ENCODE measurements at places on chromosomes 7 and 10. TPM values are rescaled to one million over a fixed set of nuclear protein-coding genes. Genes with fewer than 3 reads are reported as not detected.

- DNase-seq, result peak; percentile 0
Measured at GRCh38 chr10:47035171-47035818, 124.1 kb downstream of the PTPN20 start.

Gene CALCR
- not detected for total RNA-seq

- no peak for DNase-seq
Measured at GRCh38 chr10:27355918-27356573, 115.4 kb upstream of the ACBD5 start.

DNA sequence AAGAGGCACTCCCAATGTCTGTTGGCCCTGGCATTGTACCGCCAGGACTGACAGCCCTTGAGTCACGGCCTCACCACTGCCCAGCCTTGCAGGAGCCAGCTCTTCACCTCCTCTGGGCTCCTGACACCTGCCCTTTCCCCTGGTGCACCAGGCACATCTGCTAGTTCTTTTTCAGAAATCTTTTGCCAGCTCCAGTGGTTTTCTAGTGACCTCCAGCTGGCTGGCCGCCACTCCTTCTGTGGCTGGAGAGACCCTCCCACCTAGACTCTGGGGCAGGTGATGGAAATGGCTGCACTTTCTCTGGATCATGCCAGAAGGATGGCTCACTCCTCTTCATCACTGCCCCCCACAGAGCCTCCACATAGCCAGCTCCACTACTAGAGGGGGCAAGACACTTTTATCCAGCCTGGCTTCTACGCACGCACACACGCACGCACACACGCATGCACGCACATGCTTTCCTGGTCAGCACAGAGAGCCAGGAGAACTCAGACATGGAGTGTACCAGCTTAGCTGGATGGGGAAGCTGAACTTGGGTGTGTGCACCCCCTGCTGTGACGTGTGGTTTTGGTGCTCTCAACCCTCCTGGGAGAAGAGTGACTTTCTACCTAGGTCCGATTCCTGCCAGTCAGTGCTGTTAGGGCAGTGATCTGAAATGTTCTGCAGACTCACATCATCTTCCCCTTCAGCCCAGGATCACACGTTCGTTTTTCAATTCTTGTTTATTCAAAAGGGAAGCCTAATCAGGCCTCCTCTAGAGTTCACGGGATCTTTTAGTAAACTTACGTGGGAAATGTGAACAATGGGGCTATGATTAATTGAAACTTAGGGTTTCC is 222.0 kb downstream of the PRPF18 start:
- DNase-seq, result no peak

DNA sequence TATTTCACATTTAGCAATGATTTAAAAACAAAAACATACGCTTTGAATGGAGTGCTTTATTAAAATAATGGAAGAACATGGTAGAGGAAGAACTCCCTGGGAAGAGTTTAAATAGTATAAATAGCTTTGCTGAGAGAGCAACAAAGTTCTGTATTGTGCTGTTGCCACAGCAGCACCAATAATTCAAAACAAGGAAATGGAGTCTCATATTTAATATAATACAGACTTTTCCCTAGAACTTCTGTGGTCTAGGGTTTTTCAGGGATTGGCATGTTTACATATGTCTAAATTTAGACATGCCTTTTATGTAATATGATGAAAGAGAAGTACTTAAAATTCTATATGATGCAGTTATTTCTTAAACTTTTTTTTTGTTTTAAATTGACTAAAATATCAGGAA is 217.2 kb upstream of the HDAC9 start:
- DNase-seq, result no peak

GRCh38 chr7:138138244-138138643 is 62.0 kb downstream of the AKR1D1 start:
- DNase-seq, result no peak

GRCh38 chr10:54434782-54435181 is 366.2 kb downstream of the PCDH15 start:
- no peak for DNase-seq

GRCh38 chr7:44291066-44291732 is 34.2 kb downstream of the CAMK2B start:
- peak; percentile 59 for DNase-seq

DNA sequence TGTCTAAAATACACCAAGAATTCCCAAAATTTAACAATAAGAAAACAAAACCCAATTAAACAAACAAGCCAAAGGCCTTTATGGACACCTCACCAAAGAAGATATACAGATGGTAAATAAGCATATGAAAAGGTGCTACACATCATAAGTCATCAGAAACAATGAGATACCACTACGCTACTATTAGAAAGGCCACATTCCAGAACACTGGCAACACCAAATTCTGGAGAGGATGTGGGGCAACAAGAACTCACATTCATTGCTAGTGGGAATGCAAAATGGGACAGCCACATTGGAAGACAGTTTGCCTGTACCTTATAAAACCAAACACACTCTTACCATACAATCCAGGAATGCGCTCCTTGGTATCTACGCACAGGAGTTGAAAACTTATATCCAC is 291.4 kb downstream of the TNS3 start:
- no peak for DNase-seq

DNA sequence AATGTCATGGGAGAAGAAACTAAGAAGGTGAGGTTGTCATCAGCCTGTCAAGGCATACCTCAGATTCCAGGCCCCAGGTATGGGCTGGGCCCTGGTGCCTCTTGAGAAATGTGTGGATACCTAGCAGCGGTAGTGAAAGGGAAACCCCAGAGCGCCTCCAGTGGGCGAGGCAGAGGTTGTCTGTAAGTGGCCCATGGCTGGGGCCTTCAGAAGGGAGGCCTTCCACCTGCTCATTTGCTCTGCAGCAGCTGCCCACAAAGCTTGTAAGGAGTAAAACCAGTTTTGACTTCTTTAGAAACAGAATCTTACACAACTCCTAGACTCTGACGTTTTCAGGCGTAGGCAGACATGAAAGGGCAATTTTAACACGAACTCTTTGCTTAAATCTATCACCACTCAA is 509.9 kb downstream of the PARD3 start:
- DNase-seq, result no peak

GRCh38 chr10:15084502-15084922 is 4.1 kb downstream of the ACBD7 start:
- peak; percentile 35 for DNase-seq

- DNase-seq, result no peak
Measured at GRCh38 chr7:119392-120163, 72.8 kb upstream of the FAM20C start.

- DNase-seq, result no peak
Measured at GRCh38 chr10:54914049-54914448, 113.0 kb upstream of the PCDH15 start.

DNA sequence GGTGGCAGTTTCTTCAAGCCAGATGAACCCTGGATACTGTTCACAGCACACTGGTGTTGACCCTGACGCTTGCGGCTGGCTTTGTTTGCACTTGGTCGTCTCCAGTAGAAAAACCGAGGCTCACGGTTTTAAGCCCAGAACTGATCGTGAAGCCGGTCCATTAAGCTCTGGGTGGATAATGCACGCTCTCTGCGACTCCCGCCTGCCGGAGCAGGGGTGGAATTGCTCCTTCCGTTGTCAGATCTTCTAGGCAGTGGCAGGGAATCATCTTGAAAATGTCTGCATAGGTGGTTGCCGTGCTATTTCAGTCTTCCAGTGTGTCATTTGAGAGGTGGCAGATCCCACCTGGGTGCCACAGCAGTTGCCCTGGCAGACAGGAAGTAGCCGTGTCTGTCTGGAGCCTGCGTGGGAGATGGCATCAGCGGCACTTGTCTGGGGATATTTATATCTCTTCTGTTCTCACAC is 35.9 kb upstream of the AP5Z1 start:
- peak; percentile 68 for DNase-seq

DNA sequence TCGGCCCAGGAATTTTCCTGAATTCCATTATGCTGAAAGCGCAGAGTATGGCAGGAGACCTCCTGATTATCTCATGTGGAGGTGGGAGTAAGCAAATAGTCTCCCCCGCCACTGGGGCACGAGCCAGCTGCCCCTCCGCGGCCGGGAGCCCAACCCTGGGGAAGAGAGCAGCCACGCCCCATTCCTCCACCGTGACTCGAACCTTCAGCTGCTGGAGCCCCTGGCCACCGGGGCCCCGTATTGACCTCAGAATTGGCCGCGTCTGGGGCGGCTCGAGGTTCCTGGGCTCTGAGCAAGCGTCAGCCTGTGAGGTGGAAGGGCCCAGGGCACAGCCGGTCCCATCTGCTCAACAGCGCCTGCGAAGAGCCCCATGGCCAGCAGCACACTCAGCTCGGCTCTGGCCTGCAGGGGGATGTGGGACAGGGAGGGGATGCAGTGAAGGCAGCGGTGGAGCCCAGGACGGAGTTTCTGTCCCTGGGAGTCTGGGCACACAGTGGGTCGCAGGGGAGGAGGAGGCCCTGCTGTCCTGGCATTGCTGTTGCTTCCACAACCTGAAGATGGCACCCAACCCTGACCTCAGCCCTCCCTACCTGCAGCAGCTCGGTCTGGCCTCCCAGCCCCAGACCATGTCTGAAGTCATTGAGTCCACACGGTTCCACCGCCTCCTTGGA is 97.8 kb downstream of the CHST15 start:
- DNase-seq, result peak; percentile 63

Gene CACNB2
- total RNA-seq, result 30.0 TPM

DNA sequence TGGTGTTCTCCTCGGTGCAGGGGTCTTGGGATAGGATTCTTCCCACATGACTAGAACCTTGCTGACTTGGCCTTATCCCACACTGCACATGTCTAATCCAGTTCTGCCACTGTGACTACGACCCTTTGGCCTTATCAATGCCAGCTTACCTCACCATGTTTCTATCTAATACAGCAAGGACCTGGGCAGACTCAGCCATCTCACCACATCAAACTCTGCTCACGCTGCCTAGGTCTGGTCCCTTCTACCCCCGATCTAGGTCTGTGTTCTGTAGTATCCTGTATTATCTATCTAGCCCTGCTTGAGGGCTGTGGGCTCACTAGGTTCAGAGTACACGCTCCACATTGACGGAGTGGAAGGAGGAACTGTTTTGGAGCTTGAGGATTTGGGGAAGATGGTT is 282.4 kb downstream of the HPSE2 start:
- DNase-seq, result no peak

Gene MLLT10
- total RNA-seq, result 60.2 TPM

DNA sequence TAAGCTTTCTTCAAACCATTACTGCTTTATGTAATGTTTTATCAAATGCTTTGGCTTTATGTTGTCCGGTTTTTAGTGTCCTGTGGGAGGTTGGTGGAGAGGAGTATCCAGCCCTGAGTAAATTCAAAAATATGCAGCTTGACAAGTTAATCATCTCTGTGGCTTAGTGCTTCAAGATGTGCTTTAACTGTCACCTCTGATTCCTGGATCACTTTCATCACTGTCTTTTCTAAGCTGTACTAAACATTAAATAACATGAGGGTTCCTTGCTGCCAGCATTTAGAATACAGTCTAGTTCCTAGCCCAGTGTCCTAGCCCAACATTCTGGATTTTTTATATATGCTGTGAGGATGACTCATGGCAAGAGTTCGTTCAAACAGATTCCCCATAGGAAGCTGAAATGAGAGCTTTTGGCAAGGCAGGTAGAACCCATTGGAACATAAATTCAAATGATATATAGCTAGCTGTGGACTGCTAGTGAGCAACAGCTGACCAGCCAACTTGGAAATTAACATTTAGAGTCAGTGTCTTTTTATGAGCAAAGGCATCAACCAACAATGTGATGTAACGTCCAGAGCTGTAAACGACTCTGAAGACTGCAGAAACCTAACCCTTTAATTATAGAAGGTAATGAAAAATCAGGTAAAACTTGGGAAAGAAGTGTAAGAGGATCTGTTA is 80.6 kb upstream of the OIT3 start:
- no peak for DNase-seq

Gene ANKRD7
- total RNA-seq, result not detected

DNA sequence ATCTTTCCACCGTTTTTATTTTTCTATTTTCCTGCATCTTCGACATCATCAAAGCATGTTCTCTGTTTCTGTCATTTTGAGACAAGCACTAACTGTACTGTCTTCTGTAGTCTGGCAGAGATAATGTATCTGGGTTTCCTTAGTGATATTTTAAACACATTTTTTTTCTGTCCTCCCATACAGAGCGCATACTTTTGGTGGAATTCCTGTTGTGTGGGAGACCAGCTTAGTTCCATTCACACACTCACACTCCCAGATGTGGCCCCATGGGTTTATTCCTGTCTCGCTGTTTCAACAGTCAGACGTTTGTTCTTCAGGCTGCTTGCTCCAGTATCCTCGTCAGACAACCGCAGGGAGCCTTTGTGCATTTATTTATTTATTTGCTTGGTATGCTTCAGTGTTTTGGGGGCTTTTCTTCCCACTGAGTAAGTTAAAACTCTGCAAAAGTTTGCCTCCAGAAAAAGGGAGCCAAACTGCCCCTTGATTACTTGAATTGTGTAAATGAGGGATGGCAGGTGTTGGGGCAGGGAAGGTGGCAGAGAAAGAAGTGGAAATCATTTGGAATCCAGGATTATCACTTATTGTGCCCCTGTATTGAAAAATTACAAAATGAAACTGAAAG is 456.8 kb upstream of the KLF6 start:
- DNase-seq, result peak; percentile 56

DNA sequence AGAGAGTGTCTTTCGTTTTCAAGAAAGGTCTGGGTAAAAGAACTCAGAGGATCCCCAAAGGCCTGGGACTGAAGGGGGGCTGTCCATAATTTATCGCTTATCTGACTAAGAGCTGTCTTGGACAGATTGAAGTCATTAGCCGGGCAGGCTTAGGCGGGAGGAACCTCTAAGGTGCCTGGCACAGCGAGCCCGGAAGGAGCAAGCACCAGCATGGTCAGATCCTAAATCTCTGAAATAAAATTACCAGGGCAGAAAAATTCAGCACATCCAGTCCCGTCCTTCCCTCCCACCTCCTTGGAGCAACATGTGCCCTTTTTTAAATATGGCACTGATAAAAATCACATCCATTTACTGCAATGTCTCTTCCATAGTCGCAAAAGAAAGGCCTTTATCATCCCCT is 86.8 kb downstream of the FAM204A start:
- no peak for DNase-seq

DNA sequence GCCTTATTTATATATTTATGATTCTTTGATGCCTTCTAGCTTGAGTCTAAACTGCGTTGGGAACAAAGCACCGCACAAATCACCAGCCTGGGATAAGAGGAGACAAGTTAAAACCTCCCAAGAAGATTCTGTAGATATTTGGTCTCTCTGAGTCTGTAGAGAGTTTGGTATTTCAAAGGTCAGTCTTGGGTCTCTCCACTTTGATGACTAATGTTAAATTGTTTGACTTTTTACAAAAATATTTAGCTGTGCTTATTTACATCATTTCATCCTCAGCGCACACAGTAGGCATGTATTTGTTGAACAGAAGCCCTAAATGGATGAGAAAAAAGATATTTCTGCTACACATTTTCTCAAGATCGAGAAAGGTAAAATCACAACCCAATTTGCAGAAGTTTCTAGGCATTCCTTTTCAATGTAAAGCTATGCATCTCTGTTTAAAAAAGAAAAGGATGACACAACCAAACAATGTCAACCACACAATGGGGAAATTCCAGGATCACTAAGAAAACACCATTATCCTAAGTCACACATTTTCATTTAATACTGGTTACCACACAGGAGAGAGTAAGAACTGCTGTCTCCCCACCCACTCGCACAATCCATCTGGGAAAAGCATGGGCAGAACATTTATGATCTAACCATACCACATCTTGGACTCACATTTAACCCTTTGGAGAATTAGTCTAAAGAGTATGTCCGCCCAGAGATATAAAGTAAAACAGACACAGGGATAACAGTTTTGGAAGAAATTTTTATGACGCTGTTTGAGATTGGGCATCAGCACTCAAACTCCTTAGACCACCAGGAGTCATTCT is 4.4 kb downstream of the CDK6 start:
- no peak for DNase-seq

All from uterus (tissue), 4 donors.